ENCODE measurements at places on chromosomes 7 and 10.
A peak's percentile ranks its signal among the peaks of the same experiment; 100 is the strongest.

GRCh38 chr10:111102359-111102837 is 25.6 kb downstream of the ADRA2A start:
- no peak for DNase-seq

- DNase-seq = peak; percentile 81
These were observed at the start of gene C10orf53 for GRCh38 chr10:49679480-49679893. TSS of gene C10orf53 (plus strand) at chr10:49679651. CDS start at chr10:49679698, 47 bp downstream.

GRCh38 chr10:120530699-120531098 is 73.7 kb downstream of the PLPP4 start:
- no peak for DNase-seq

- no peak for DNase-seq
These were observed 39.2 kb upstream of the GPAM start for GRCh38 chr10:112222799-112223198.

GRCh38 chr7:136079478-136079892 is 102.3 kb upstream of the MTPN start:
- no peak for DNase-seq

GRCh38 chr10:98832196-98832595 is 385.5 kb upstream of the HPS1 start:
- DNase-seq = no peak

DNA sequence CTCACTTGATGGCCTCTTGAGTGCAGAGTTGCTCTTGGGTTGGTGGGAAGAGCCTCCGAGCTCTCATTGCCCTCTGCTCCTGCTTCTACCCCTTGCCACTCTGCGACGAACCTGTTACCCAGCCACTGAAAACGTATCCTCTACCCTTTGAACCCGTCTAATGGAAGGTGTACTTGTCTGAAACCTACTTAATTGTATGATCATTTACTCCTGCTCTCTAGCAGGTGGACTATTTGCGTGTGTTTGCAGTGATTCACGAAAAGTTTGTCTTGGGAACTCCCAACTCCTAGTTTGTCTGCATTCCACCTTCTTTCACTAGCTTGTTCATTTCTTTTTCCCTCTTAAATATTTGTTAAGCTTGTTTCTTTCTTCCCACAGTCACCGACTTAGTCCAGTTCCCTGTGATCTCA is 503 bp downstream of the CROT start:
- DNase-seq = no peak

DNA sequence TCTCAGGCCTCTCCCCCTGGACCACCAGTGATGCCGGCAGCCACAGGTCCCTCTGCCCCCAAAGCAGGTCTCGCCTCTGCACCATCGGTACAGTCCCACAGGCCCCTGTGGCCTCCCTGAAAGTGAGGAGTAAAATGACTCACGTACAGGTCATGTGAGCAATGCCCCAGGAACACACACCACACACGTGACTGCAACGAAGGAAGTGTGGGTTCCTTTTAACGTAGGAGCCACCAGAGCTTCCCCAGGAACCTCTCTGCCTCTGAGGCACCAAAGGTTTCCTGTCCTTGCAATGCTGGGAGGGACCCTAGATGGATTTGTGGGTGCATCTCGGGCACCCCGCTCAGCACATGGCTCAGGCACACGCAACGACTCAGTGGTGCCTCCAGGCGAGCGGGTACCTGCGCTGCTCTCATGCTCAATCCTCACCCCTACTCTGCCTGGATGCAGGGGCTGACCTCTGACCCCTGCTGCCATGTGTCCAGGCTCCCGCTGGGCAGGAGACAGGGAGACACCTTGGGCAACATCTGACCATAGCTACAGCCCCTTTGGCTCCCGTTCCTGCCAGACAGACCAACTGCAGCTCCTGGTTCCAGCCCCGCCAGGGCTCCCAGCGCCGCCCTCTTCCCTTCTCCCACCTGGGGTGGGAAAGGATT is 120.7 kb downstream of the PRKAG2 start:
- peak; percentile 83 for DNase-seq

GRCh38 chr10:108894402-108895301 is 1028.7 kb downstream of the XPNPEP1 start:
- DNase-seq = no peak

DNA sequence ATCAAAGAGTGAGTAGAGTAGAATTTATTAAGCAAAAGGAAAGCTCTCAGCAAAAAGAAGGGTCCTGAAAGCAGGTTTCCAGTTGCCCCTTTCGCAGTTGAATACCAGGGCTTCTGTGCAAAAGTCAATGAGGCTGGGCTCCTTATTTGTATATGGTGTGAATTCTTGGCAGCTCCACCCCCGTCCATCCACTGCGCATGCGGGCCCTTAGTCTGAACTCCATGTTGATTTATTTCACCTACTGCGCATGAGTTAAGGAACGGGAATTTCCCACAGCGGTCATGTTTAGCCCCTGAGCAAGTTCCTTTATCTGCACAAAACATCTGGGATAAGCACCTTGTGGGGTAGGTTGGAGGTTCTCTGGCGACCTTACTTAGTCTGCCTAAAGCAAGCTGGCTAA is 325.6 kb downstream of the ZWINT start:
- DNase-seq = no peak

Data from activated CD4-positive, alpha-beta T cell treated with anti-CD3 and anti-CD28 coated beads, Interleukin-2, amount 10 ng/mL, durations not matched to agents 24 days and 14 days (primary cell).